Breast epithelium (tissue), 4 donors: ENCODE measurements at places on chromosomes 6 and 20.

DNA sequence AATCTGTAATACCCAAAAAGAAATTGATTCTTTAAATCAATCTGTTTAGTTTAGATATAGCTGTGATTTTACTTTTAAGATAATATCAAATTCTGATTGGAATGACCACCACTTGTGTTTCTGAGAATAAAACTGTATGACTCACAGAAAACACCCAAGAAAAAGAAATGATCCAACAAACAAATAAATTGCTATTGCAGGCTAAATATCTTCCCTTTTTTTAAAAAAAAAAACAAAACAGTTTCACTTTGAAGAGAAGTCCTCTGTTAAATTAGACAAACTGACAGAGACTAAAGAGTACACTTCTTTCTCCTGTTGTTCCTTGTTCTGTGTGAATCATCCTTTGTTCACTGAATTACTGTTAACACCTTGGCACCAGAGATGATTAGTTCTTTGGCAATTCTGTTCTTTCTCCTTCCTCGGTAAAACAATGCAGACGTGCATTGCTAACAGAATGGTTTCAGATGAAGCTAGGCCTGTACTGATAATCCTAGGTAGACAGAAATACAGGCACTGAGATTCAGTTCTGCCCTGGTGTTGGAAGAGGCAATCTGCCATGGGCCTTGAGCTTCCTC, 895.2 kb upstream of the CITED2 start:
- no peak for DNase-seq

DNA sequence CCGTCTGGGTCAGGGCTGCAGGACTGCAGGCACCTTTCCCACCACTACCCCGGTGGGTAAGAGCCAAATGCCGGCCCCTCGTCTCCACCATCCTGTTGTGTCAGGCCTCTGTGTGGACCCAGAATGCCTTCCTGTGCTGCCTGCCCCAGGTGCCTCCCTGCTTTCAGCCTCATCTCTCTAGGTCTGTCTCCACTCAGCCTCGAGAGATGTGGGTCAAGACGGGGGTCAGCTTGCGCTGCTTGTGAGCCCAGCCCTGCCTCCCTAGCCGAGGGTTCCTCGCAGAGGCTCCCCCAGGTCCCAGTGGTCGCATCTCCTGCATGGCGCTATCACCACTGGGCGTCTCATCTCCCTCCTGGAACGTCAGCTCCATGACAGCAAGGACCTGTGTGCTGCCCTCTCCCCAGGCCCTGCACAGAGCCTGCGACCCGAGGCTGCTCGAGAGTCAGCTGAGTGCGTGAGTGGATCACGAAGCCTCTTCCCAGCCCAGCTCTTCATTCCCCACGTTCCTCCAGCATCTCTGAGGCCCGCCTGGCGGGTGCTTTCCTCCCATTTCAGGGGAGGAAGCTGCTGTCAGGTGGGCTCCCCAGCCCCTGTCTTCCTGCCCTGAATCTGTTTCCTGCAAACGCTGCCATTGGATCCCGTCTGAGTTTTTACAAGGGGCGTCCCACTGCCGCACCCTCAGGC, 38.7 kb upstream of the ZBP1 start:
- peak; percentile 12 for DNase-seq

- DNase-seq: no peak
Observed at GRCh38 chr6:67717281-67717680, 917.8 kb upstream of the ADGRB3 start.

- DNase-seq: no peak
Observed at GRCh38 chr20:24049081-24049480, 60.5 kb upstream of the GGTLC1 start.

DNA sequence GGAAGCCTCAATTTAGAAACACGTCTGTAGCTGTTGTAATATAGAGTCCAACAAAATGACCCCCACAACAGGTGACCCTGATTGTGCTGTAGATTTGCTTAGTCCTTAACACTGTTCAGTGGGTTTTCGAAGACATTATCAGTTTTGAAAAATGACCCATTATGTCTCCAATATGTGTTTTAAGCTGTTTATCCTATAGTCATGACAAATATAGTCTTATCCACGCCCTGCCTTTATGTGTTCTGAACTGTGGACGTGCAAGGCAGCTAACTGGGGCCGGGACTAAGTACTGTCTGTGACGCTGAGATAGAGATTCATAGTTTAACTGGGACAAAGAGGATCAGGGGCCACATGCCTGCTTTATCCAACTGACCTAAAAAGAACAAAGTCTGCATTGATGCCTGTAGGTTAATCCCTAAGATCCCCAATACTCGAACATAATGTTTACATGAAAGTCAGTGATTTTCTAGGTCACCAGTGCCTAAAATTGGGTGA, 192.4 kb downstream of the CD83 start:
- DNase-seq: no peak

DNA sequence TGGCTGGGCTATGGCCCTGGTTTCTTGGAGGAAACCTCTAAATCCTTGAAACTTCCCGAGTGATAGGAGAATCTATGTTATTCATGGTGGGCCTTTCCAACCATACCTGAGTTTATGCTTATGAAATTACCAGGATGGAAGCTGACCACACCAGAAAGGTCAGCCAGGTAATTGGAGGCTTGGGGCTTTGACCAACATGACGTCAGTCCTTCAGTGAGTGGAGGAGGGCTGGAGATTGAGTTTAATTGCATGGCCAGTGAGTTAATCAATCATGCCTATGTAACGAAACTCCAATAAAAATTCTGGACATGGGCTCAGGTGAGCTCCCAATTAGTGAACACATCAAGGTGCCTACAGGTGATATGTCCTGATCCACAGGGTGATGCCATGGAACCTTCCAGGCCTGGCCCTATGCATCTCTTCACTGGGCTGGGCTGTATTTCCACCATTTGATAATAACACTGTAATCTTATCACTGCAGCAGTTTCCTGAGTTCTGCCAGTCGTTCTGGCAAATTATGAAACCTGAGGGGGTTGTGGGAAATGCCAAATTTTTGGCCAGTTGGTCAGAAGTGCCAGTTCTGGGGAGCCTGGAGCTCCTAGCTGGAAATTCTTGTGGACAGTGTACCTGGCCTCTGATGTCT, 106.5 kb downstream of the CDH26 start:
- DNase-seq: no peak

DNA sequence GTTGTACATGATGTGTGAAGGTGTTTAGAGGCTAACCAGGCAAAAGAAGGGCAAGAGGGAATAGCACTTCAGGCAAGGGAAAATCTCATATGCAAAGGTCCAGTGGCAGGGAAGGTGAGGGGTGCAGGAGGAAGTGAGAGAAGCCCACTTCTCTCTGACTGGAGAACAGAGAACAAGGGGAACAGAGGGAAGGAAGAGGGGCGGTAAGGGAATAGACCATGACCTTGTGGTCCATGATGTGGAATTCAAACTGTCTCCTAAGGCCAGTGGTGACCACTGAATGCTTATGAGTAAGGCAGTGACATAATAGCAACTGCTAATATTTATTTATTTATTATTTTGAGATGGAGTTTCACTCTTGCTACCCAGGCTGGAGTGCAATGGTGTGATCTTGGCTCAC, 20.6 kb upstream of the SLC9A8 start:
- no peak for DNase-seq

GRCh38 chr20:48463096-48463720, 364.6 kb downstream of the PREX1 start:
- no peak for DNase-seq

DNA sequence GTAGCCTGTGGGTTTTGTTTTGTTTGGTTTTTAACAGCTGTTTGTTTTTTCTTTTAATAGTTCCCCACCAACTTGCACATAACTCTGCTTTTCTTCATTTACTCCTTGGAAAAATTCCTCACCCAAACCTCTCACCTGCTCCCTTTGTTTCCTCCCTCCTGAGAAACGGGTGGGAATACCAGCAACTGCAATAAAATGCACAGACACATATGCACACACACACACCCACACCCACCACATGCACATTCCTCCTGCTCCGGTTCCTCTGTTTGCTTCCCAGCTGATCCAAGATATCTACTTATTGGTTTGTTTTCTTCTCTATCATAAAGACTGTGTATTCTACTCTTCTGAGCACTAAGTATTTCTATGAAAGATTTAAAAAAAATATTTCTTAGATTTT, 161.1 kb upstream of the EPHA7 start:
- no peak for DNase-seq

DNA sequence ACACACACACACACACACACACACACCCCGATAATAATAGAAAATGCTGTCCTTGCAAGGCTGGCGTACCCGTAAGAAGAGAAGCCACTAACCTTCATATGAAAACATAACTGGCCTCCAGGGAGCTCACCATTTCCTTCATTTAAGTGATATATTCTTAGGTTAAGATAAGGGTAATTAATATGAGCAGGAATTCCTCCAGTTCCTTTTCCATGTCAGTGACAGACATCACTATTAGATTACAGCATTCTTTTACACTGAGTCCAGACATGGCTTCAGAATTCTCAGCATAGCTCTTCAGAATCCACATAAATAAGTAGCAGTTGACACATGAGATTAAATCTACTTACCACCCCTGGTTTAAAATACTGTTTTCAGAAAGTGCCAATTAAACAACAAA, 121.9 kb downstream of the SIM1 start:
- no peak for DNase-seq

DNA sequence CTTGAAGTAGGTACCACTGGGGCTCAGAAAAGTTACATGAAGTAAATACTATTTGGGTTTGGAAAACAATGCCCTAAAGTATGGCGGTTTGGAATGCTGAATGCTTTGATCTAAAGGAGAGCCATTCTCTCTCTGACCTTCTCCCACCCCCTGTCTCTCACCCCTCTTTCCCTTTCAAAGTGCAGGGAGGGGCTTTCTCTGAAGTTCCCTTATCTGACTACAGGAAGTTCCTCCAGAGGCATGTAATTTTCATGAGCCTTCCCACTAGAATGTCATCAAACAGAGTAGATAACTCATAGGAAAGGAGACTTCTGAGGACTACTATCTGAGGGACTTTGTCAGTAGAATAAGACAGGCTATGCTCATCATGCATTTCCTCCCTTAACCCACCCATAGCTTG, 216.7 kb upstream of the PCSK2 start:
- DNase-seq: no peak

GRCh38 chr6:11918739-11919605, 93.1 kb upstream of the HIVEP1 start:
- no peak for DNase-seq

DNA sequence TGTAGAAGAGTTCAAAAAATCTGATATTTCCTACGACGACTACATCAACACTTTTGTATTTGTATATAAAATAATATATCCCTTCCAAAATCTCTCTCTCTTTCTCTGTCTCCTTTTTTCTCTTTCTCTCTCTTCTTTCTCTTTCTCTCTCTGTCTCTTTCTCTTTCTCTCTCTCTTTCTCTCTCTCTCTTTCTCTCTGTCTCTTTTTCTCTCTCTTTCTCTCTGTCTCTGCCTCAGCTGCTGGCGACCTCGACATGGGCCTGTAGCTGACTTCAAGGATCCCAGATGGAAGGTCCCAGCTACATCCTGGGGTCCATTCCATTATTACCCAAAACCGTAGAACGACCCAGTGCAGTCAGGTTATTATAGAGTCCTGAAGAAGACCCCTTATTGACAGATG, 90.0 kb downstream of the CD24 start:
- no peak for DNase-seq

DNA sequence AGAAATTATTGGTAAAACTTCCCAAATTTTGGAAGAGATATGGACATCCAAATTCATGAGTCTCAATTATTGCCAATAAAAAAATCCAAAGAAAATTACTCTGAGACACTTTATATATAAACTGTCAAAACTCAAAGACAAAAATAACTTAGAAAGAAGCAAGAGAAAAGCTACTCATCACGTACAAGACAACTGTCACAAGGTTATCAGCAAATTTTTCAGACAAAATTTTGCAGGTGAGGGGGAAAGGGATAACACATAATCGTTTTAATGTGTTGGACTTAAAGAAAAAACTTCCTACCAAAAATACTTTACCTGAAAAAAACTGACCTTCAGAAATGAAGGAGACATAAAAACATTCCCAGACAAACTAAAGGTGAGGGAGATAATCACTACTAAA, 272.5 kb downstream of the THBS2 start:
- DNase-seq: no peak
